ENCODE measurements at places on chromosomes 7 and 10.

DNA sequence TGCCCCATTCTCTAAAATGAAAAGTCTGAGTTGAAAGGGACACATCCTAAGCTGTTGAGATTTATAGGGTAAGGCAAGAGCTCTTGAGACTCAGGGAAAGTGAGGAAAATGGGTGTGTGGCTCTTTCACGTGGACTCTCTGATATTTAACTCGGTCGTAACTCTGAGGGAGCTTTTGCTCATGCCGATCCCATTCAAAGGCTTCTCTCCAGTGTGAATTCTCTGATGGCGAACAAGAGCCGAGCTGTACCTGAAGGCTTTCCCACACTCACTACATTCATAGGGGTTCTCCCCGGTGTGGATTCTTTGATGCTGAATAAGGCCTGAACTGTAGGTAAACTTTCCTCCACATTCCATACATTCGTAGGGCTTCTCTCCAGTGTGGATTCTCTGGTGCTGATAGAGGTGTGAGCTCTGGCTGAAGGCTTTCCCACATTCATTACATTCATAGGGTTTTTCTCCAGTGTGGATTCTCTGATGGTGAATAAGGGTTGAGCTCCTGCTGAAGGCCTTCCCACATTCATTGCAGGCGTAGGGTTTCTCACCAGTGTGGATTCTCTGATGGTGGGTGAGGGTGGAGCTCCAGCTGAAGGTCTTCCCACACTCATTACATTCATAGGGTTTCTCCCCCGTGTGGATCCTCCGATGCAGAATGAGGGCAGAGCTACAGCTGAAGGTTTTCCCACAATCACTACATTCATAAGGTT is 10.4 kb downstream of the ZNF3 start:
- no peak for DNase-seq

GRCh38 chr10:48399551-48399950 is 93.1 kb downstream of the MAPK8 start:
- no peak for DNase-seq

DNA sequence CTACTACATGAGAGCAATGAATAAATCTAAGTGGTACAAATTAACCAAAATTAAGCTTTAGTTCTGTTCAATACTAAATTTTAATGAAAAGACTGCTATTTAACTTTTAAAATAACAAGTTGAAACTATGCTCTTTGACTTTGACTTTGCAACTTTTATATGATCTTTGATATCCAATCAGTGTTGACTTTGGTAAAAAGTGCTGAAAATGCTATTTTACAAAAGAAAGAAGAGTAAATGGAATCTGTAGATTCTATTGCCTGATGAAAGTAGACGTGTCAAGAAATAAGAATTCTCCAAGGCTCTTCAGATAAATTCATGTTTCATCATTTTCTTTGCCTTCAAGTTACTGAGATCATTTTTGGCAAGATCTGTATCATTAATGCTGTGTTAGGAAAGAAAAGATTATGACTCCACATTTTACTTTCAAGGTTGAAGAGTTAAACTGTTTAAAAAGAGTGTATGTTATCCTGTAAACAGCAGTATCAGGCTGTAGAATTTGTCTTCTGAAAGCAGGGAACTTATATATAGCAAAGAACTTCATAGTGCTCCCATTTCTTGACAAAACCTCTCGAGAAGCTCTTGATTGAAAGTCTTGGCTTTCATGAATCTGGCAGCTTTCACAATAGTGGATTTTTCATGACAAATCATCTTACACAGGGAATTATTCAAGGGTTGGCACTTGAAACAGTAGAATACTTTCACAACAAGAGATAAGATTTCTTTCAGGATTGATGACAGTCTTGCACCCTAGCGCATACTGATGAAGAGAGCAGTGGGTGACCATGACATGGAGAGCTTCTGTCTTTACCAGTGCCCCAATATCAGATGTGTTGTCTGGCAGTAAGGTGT is 72.1 kb downstream of the PTEN start:
- no peak for DNase-seq

GRCh38 chr10:61313460-61313859 is 139.7 kb downstream of the TMEM26 start:
- DNase-seq = no peak

DNA sequence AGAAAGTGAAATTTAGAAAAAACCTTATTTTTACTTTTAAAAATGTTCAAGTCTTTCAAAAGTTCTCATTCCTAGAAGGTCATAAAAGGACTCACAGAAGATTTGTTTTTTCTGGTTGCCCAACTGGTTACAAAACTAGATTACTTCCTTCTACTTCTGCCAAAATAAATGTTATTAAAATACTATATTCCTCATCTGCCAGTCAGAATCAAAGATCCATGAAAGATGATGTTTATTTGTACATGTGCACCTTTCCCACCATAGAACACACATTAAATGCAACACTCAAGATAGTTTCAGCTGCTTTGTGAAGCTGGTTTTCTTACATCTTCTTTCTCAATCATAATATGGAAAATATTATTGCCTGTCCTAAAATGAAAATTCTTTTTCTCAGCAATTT is 465.4 kb downstream of the ETV1 start:
- DNase-seq = peak; percentile 4

DNA sequence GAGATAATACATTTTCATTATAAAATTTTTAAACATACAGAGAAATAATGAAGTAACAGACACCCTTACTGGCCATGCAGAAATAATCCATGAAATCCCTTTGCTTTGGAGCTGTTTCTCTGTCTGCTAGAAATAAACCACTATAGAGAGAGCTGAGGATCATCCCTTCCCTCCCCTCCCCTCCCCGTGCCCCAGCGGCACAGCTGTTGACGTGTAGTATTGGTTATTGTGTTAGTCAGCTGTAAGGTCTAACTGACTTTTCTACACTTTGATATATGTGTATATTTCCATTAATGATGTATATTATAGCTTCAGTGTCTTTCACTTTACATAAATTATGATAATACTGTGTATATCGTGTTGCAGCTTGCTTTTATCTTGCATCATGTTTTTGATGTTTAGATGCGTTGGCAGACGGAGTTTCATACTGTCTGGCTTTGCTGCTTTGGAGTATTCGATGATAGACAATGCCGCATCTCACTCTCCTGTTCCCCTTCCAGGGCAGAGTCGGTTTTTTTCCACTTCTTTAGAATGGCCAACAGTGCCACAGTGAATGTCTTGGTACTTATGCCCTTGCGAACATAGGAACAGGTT is 27.4 kb upstream of the GRID1 start:
- no peak for DNase-seq

DNA sequence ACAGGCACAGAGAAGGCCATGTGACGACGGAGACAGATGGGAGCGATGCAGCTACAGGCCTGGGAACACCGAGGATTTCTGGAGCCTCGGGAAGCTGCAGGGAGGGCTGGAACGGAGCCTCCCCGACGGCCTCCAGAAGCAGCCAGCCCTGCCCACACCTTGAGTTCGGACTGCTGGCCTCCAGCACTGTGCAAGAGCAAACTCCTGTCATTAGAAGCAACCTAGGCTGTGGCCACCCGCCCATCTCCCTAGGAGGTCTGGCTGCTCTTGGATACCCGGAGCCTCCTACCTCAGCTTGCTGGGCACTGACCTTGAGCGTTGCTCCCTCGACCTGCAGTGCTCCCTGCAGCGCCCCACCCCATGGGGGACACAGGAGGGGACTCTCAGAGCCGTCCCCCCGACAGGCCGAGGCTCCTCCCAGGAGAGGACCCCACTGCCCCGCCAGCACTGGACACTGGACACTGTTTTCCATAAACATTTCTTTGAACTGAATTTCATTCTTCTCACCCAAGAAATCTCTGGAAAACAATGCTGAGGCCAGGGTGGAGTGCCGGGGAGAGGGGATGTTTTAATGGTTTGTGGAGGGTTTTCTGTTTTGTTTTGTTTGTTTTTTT is 22.5 kb upstream of the TNRC18 start:
- no peak for DNase-seq

DNA sequence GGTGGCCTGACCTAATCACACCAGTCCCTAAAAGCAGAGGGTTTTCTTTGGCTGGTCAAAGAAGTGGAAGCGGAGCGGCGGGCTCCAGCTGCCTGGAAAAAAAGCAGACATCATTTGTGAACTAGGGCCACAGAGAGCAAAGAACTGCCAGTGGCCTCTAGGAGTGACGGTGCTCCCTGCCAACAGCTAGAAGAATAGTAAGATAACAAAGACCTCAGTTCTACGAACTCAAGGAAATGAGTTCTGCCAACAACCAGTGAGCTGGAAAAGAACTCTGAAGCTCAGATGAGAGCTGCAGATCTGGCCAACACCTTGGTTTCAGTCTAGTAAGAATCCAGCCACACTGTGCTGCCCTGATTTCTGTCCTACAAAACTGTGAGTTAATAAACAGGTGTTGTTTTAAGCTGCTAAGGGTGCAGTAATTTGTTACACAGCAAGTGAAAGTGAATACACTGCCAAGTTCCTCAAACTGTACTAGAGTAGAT is 178.0 kb downstream of the SRPK2 start:
- no peak for DNase-seq

DNA sequence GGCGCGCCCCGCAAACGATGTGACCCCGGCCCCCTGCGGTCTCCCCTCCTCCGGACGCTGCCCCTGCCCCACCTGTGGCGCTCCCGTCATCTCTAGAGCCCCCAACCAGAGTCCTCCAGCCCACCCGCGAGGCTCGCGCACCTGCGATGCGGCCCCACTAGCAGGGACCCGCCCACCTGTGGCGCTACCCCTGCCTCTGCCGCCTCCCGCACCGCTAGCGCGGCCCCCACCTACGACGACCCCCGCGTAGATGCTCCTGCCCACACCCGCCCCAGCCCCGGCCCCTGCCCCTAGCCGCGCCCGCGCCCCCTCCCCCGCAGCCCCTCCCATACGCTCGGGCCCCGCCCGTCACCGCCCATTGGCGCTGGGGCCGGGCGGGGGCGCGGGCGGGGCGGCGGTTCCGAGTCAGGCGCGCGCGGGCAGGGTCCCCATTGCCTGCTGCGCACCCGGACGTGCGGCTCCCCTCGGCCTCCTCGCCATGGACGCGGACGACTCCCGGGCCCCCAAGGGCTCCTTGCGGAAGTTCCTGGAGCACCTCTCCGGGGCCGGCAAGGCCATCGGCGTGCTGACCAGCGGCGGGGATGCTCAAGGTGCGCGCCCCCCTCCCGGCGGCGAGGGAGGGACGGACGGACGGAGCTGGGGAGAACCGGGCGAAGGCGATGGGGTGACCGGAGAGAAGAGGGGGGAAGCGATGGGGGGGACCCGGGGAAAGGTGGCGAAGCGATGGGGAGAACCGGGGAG is at the start of gene PFKP:
TSS of gene PFKP (plus strand) at position 431 of the 741 bp plus-strand sequence. CDS start at position 479, 48 bp downstream.
- peak; percentile 53 for DNase-seq

- peak; percentile 64 for DNase-seq
These were observed 136.6 kb downstream of the PTPN20 start for GRCh38 chr10:47047577-47048525.

GRCh38 chr7:25926009-25926408 is 226.0 kb upstream of the NFE2L3 start:
- DNase-seq = no peak

GRCh38 chr10:109698882-109699664 is 224.2 kb downstream of the XPNPEP1 start:
- no peak for DNase-seq

GRCh38 chr7:96319439-96319838 is 2.5 kb downstream of the SLC25A13 start:
- DNase-seq = no peak

DNA sequence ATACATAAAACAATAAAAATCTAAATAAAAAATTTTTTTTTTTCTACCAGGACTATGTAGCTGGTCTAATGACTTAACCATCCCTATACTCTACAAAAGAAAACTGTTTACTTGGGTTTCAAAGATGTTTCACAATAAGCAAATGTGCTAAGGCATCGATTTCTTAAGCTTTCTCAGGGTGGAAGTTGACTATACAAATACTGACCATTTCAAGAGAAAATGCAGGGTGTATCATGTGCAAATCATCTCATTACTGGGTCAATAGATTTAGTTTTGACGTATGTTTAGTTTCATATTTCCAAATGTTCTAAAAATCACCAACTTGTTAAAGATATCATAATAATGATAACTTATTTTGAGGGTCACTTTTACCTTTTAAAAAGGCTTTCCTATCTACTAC is 7.5 kb downstream of the NRP1 start:
- no peak for DNase-seq

GRCh38 chr10:52390388-52390787 is 76.3 kb downstream of the DKK1 start:
- DNase-seq = no peak

DNA sequence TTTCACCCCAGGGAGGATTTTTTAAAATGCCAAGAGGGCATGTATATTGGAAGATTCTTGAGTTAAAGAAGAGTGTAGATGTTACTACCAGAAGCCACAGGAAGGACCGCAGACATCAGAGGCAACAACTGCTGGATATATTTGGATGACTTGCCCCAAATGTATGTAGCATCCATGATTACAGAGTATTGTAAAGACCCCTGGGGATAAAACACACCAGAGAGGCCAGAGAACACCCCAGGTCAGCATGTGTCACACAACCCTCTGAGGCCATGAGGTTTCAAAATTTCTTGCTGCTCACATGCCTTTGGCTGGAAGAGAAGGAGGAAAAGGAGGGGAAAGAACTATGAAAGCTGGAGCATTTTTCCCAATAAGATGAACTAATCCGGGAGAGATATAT is 108.0 kb upstream of the LSM8 start:
- DNase-seq = no peak

DNA sequence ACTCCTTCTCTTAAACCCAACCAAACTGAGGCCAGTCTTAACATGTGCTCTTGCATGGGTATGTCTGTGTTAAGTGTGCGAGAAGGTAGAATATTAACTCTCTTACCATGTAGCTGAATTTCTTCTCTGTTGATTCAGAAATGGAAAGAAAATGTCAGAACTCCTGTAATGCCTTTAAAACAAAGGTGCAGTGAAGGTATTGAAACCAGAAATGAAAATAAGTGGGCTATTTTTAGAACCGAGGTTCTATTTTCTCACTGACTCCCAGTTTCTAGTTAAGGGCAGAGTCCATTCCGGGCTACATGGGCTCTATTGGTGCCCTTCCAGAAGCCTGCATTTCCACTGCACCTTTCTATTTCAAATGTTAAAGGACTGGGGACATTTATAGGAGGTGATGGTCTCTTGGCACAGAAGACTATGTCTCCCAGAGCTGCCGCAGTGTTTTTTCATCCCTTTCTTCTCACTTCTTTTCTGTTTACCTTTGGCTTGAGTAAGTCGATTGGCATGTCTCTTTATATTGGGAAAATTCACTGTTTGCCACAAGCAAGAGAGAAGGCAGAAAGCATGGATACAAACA is 174.9 kb downstream of the LRMDA start:
- no peak for DNase-seq

GRCh38 chr7:45057878-45058277 is 30.9 kb downstream of the NACAD start:
- DNase-seq = no peak

- no peak for DNase-seq
These were observed 185.4 kb downstream of the TPK1 start for GRCh38 chr7:144650439-144650838.

GRCh38 chr7:32242436-32242835 is 172.2 kb upstream of the PDE1C start:
- no peak for DNase-seq

- DNase-seq = no peak
These were observed 4.5 kb downstream of the RBP4 start for GRCh38 chr10:93596539-93596938.
